ENCODE measurements at places on chromosomes 4 and X.

DNA sequence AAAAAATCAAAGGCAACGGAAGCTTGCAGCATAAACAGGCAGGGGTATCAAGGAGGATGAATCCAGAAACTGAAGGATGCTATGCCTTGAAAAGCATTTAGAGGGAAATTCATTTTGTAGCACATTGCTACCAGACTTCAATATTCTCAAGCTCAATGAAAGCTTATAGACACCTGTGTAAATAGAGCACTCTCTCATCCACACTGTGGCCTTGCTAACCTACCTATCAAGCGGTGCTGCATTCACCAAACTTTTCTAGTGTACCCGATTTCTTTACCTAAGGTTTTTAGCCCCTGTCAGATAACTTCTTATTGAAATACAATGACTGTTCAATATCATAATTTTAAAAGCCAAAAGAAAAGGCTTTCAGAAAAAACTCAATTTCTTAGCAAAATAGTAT is 20.2 kb upstream of the HSD17B13 start:
- no peak for DNase-seq

GRCh38 chrX:149979126-149979644 is 40.9 kb upstream of the EOLA2 start:
- DNase-seq: no peak

DNA sequence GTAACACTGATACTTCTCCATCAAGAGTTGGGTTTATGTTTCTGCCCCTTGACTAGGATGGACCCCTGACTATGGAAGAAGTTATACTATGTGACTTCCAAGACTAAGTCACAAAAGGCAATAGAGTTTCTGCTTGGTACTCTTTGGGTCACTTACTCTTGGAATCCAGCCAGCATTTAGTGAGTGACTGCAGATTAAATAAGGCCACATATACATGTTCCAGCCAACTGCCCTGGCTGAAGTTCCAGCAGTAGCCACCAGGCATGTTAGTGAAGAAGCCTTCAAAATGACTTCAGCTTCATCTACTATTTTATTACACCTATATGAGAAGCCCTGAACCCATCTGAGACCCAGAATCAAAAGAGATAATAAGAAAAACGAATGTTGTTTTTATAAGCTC is 524.0 kb downstream of the DMD start:
- no peak for DNase-seq

GRCh38 chr4:82984459-82984858 is 26.2 kb downstream of the LIN54 start:
- DNase-seq: peak; percentile 78

- DNase-seq: no peak
Observed at GRCh38 chr4:106930522-106930921, 105.6 kb downstream of the DKK2 start.

- no peak for DNase-seq
Observed at GRCh38 chrX:124764354-124764753, 418.0 kb downstream of the SH2D1A start.

GRCh38 chr4:98663226-98664006 is 5.0 kb upstream of the TSPAN5 start:
- no peak for DNase-seq

All from iris pigment epithelial cell (primary cell).